COR-L47 (cell line): ENCODE measurements at places on chromosomes 1 and 21.

DNA sequence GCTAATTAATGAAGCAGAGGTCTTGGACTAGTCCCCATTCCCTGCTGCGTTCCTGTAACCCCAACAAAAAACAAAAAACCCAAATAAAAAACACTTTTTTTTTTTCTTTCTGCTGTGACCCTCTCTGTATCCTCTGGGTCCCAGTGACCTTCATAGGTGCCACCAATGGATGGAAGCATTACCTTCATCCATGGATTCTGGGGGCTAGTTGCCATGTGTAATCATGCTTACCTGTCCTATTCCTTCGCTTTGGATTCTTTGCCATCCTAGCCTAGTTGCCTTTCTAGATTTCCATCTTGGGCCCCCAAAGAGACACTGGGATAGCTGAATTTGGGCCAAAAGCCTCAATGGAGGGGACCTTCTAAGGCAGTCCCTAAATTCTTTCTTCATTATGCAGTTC, 1208.7 kb downstream of the BRINP3 start:
- peak; percentile 73 for DNase-seq

- DNase-seq, result no peak
These were observed 53.1 kb upstream of the TRIM67 start for GRCh38 chr1:231108516-231109302.

DNA sequence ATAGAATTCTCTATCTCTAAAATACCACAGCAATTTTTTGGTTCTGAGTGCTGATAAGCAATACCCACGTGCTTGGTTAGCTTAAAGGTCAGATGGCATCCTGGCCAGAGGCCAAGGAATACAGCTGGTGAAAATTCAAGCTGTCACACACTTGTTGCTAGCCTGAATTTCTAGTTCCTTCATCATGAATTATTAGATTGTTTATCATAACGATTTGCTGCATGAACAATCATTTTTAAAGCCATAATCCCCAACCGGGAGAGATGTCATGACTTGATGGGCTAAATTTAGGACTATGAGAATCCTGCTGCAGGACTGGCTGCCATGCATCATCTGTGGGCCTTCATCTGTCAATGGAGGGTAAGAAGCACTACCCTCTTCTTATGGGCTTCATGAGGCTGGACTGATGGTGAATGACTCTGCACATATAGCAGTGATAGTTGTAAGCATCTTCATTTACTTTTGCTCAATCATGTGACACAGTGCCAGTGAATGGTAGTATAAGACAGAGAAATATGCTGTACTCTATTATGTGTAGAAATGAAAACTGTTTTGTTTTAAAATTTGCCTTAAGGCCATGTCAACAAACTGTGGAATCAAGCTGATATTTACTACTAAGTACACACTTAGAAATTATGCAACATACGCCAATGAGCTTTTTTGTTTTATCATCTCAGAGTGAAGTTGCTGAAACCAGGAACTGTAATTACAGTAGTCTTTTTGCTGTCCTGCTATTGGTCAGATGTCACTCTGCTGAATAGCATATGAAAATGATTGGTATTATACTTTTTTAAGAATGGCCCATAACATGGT, 80.5 kb upstream of the RALGPS2 start:
- peak; percentile 22 for DNase-seq

DNA sequence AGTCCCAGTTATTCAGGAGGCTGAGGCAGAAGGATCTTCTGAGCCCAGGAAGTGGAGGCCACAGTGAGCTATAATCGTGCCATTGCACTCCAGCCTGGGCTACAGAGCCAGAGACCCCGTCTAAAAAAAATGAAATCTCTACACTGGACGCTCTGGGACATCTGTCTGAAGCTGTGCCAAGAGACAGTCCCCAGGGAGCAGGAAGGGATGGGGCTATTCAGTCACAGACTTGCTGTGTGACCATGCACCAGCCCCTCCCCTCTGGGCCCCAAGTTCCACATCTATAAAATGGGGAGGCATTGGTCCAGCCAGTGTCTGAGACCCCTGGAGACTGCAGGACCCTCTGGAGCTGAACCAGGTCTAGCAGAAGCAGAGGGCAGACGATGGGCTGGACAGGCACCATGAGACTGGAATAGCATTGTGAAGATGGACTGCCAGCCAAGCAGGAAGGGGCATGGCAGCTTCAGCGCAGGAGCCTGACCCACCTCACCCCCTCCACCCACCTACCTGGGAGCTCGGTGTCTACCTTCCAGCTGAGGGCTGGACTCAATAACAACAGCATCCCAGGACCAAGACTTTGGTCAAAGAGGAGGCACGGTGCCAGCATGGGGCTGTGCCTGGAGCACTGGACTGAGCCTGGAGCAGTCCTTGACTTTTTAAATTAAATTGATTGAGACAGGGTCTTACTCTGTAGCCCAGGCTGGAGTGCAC, 1.4 kb downstream of the TMEM54 start:
- no peak for DNase-seq

DNA sequence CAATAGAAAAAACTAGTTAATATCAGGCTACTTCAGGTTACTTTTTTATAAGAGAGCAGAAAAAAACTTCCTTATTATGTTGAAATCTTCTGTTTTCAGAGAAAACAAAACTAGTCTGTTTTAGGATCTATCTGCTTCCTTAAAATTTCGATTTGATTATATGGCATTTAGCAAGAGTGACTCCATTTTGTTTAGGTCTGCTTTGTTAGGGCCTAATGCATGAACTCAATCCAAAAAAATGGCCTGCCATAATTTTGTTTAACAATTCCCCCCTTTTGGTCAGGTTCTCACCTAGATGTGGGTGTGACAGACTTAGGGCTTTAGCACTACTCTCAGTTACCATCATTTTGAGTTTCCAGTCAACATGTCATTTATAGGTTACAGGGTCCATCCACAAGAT, 89.8 kb upstream of the GNG12 start:
- DNase-seq, result no peak

DNA sequence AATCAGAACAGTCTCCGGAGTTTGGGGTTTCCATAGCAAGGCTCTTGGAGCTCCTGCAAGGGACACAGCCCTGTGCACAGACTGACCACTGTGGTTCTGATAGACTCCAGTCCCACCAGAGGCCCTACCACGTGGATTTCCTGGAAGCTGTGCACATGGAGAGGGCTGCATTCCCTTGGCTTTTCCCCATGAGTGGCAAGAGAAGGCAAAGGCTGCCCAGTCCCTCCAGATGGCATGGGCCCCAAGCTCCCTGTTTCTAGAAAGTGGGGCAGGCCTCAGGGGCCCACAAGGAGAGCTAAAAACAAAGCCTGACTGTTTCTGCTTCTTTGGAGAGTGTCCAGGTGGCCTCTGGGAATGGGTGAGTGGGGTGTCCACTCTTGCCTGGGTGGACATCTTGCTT, 87.5 kb downstream of the DDX20 start:
- no peak for DNase-seq

- no peak for DNase-seq
These were observed 125.0 kb upstream of the JUN start for GRCh38 chr1:58908561-58909560.

GRCh38 chr1:11590395-11590794, 63.8 kb downstream of the FBXO2 start:
- DNase-seq, result no peak

GRCh38 chr1:150627826-150628410, 1.5 kb downstream of the ENSA start:
- no peak for DNase-seq

- peak; percentile 21 for DNase-seq
These were observed 42.9 kb upstream of the CD53 start for GRCh38 chr1:110829955-110830553.

- DNase-seq, result no peak
These were observed 22.2 kb upstream of the TMEM200B start for GRCh38 chr1:29145739-29146437.
